ENCODE measurements at places on chromosomes 6 and 20.

DNA sequence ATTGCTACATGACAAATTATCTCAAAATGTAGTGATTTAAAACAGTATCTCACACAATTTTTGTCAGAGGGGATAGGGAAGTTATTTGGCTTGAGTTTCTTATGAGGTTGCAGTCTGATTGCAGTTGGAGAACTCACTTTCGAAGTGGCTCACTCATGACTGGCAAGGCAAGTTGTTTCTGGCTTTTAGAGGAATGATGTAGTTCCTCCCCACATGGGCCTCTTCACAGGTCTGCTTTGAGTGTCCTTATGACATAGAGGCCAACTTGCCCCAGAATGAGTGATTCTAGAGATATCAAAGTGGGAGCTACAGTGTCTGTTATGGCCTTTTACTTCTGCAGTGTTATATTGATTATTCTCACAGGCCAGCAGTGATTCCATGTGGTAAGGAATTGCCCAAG is 6.1 kb downstream of the DOP1A start:
- no peak for DNase-seq

DNA sequence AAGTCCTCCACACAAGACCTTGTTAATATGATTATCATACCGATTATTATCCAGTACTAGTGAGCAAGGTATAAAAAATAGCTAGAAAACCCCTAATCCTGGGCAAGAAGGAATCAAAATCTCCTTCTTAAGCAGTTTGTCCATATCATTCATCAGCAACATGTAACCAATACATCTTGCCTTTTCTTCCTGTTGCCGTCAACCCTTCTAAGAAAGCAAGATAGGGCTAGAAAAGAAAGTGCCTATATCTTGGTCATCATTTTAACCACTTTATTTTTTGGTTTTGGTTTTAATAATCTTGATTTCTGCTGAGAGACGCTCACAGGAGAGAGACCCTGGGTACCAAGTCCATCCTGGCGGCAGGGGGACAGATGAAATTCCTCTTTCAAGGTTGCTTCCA is 27.2 kb upstream of the PREX1 start:
- DNase-seq, result no peak

GRCh38 chr20:58575776-58576602 is 60.8 kb upstream of the APCDD1L start:
- DNase-seq, result no peak

DNA sequence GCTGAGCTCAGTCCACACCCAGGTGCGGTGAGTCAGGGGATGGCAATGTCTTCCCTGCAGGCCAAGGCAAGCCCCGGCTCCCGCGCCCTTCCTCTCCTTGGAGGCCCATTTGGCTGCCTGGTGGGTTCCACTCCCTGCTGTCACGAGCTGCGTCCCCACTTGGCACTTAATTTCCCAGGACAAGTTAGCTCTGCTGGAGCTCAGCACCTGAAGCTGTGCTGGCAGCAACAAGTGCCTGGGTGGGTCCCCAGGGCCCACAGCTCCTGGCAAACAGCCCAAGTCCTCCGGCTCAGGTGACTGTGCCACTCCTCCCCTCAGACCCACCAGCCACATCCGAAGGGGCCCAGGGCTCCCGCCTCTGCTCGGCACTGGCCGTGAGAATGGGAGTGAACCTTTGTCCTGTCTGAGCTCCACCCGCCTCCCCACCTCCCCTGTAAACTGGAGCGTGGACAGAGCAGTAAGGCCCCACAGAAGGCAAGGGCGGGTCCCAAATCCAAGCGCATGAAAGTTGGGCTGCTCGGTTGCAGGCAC is 16.9 kb downstream of the LAMA5 start:
- no peak for DNase-seq

- DNase-seq, result no peak
Observed at GRCh38 chr20:35556871-35557270, 15.0 kb downstream of the ERGIC3 start.

- no peak for DNase-seq
Observed at GRCh38 chr6:154960854-154961530, 34.1 kb upstream of the TIAM2 start.

DNA sequence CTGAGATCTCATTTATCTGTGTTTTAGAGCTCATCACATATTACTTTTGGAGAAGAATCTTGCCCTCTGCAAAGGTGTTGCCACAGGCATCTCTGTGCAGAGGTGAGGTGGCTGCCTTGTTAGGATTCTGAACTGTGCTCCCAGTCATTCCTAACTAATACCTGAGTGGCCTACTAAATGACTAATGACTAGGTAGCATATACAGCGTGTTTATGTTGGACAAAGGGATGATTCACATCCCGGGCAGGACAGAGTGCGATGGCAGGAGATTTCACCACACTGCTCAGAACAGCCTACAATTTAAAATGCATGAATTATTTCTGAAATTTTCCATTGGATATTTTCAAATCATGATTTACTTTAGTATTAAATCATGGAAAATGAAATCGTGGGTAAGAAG is 23.1 kb upstream of the CGA start:
- DNase-seq, result no peak

Data from fibroblast of gingiva (primary cell).